ENCODE measurements at places on chromosomes 12 and 14.

GRCh38 chr14:90379106-90379505, 17.7 kb upstream of the CALM1 start:
- peaks cover 16% of the 10 kb centered on the region for H3K4me1 ChIP-seq
- no peaks in the 10 kb centered on the region for H3K27me3 ChIP-seq
- no peak overlapping the region for H3K27ac ChIP-seq
- DNase-seq = no peak
- no peak overlapping the region for H3K4me3 ChIP-seq
- no peaks in the 10 kb centered on the region for H3K36me3 ChIP-seq

DNA sequence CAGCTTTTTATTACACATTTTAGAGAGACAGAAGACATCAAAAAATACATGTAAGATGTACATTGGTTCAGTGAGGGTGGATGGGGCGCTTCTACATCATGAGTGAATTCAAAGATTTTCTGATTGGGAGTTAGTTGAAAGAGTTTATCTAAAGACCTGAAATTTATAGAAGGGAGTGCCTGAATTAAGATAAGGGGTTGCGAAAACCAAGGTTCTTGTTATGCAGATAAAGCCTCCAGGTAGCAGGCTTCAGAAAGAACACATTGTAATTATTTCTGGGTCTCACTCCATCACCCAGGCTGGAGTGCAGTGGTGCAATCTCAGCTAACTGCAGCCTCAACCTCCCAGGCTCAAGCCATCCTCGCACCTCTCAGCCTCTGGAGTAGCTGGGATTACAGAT, 26.2 kb upstream of the TMPO start:
- no peak for DNase-seq
- no peak overlapping the region for H3K27ac ChIP-seq
- no peak overlapping the region for H3K4me3 ChIP-seq
- no peaks in the 10 kb centered on the region for H3K36me3 ChIP-seq

- no peak overlapping the region for H3K4me3 ChIP-seq
- H3K4me1 ChIP-seq = no peaks in the 10 kb centered on the region
- no peaks in the 10 kb centered on the region for H3K27me3 ChIP-seq
- DNase-seq = no peak
- no peaks in the 10 kb centered on the region for H3K36me3 ChIP-seq
Measured at GRCh38 chr12:18632848-18633247, 105.0 kb downstream of the PLCZ1 start.

DNA sequence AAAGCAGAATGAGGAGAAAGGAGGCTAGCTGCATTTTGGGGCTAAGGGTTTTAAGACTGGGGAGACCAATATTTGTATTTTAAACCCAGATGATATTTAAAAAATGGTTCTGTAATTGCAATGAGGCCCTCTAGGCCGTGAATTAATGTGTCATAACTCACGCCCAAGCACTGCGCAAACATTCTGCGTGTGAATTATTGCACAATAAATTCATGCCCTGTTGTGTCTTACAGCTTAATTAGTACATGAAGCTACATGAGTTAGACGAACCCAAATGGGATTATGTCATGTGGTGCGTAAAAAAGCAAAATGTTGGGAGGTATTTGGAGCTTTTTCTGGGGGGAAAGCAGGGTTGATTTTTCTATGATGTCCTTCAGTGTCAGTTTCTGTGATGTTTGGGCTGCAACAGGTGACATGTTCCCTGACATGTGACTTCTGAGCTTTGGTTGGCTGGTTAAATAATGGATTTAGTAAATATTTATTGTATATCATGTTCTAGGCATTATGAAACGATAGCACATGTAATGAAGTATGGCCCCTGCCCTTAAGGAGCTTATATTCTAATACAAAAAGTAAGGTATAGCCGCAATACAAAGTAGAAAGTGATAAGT, 30.4 kb upstream of the CISTR start:
- peaks cover 37% of the 10 kb centered on the region for H3K27me3 ChIP-seq
- H3K36me3 ChIP-seq = no peaks in the 10 kb centered on the region
- no peak for DNase-seq

DNA sequence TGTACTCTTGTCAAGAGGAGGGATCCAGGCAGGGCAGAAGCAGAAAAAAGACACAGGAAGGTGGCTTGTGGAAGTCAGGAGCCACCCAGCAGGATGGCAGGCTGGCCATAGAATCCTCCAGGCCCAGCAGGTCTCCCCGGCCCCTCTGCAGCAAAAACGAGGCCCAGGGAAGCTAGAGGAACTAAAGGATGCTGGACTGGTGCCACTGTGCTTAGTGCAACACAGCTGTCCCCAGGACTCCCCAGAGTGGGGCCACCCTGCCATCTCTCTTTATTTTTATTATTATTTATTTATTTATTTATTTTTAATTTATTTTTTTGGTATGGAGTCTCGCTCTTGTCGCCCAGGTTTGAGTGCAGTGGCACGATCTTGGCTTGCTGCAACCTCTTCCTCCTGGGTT, 54.1 kb downstream of the PITPNM2 start:
- no peaks in the 10 kb centered on the region for H3K36me3 ChIP-seq
- H3K4me1 ChIP-seq = no peaks in the 10 kb centered on the region
- H3K27ac ChIP-seq = no peak overlapping the region
- no peaks in the 10 kb centered on the region for H3K27me3 ChIP-seq
- no peak for DNase-seq
- H3K4me3 ChIP-seq = no peak overlapping the region

- peaks cover 50% of the 10 kb centered on the region for H3K4me1 ChIP-seq
- peak overlapping the region; percentile 79 for H3K4me3 ChIP-seq
- H3K27me3 ChIP-seq = no peaks in the 10 kb centered on the region
- H3K27ac ChIP-seq = peak overlapping the region; percentile 88
Measured at GRCh38 chr14:68791902-68792677, 777 bp downstream of the ZFP36L1 start.

DNA sequence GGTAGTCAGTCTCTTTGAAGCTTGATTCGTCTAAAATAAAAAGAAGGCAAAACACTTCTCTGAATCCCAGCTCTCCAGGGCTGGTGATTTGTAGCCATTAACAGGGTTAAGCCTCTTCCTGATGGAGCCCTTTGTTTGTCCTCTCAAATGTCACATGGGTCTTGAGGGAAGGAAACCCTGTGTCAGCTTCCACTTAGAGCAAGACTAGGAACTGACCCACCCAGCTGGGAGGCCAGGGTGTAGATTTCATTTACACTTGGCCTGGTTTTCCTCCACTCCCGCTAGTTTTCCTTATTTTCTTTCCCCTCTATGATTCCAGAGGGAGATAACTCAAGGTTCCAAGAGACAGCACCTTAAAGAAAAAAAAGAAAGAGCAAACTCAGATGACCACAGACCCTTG, 230.5 kb upstream of the EGLN3 start:
- DNase-seq = no peak
- H3K36me3 ChIP-seq = no peaks in the 10 kb centered on the region
- H3K27ac ChIP-seq = no peak overlapping the region
- H3K4me1 ChIP-seq = no peaks in the 10 kb centered on the region
- H3K27me3 ChIP-seq = no peaks in the 10 kb centered on the region

GRCh38 chr12:107025671-107026070, 38.7 kb upstream of the MTERF2 start:
- H3K27me3 ChIP-seq = no peaks in the 10 kb centered on the region
- DNase-seq = no peak
- peaks cover 23% of the 10 kb centered on the region for H3K4me1 ChIP-seq
- no peak overlapping the region for H3K4me3 ChIP-seq

DNA sequence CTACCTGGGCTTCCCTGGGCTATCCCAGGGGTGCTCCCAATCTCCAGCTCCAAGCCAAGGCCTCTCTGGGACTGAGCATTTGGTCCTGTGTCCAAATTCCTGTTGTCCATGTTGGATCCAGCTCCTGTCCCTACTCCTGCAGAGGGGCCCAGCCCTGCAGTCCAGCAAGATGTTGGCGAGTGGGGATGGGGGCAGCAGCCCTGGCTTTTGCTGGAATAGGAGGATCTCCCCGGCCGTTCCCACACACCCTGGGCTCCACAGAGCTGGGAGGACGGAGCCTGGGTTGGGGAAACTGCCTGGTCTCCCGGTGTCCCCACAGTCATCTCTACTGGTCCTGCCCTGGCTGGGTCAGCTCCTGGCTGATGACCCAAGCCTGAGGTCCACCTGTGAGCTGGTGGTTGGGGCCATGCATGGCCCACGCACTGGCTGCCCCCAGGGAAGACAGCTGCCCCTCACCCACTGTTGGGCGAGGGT, 219.6 kb upstream of the C14orf180 start:
- DNase-seq = no peak
- H3K4me1 ChIP-seq = no peaks in the 10 kb centered on the region

DNA sequence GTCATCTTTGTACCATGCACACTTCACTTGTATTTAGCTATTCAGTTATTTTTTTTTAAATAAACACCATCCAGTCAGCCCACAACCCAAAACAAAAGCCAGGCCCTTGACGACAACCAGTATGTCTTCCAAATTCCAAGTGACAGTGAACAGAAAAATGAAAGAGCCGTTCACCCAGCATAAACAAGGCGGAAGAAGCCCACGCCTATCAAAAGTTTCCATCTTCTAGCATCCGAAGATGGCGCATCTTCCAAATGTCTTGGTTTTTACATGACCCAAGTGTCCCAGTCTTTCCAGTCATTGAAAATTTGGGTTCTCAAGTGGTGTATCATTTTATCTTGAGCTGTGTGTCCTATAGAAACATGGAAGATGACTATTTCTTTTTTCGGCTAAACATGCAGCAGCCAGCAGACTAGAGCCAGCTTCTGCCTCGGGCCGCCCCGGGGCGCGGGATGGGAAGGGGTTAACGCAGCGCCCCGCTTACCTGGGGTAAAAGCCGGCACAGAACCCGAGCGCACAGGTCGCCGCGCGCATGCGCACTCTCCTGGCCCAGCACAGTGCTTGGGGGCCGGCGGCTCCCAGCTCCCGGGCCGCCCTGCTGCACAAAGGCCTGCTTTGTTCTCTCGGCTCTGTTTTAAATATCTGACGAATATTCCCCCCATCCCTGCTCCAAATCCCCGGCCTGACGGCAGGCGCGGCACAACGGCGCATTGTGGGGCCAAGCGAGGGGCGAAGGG, 164.8 kb downstream of the ZFP36L1 start:
- no peak overlapping the region for H3K27ac ChIP-seq
- no peaks in the 10 kb centered on the region for H3K27me3 ChIP-seq
- no peak overlapping the region for H3K4me3 ChIP-seq

DNA sequence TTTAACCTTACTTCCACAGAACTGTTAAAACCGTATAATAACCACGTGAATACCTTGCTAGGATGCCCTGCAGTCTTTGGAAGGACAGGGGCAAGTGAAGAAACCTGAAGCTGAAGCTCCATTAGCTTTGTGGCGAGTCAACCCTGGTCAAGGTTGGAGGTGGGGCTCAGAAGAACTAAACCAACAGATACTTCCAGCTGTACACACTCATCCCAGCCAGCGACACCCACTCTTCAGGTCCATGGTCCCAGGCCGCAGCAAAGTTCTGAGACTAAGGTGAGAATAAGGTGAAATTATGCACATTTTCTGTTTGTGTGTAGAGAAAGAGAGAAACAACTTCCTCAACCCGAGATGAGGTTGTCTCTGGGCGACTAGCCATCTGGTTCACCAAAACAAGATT, 77.6 kb downstream of the NTF3 start:
- H3K4me1 ChIP-seq = no peaks in the 10 kb centered on the region
- H3K36me3 ChIP-seq = no peaks in the 10 kb centered on the region
- no peak for DNase-seq

DNA sequence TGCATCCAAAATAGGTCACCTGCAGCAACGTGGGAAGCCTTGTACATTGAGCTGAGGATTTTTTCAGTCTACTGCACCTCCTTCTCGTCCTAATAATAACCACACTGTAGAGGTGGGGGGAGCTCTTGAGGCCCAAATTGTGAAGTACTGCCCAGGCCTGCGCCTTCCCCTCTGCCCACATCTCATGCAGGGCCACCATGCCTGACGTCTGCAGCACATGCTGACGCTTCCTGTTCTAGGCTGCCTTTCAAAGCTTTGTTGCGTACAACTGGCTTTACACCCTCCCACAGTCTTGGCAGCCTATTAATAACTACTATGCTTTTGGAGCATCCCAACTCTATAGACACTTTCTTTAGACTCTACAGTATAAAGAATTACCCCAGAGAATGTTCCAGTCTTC, 26.5 kb upstream of the TTC7B start:
- H3K36me3 ChIP-seq = no peaks in the 10 kb centered on the region
- no peaks in the 10 kb centered on the region for H3K27me3 ChIP-seq
- H3K4me3 ChIP-seq = no peak overlapping the region

- no peak overlapping the region for H3K27ac ChIP-seq
- no peaks in the 10 kb centered on the region for H3K27me3 ChIP-seq
- H3K4me3 ChIP-seq = no peak overlapping the region
- DNase-seq = peak; percentile 84
- 0 out of 2 replicates have a peak, but pooled peaks cover 3% of the 10 kb centered on the region for H3K4me1 ChIP-seq
Measured at GRCh38 chr12:53352331-53353256, 16.4 kb upstream of the SP7 start.

DNA sequence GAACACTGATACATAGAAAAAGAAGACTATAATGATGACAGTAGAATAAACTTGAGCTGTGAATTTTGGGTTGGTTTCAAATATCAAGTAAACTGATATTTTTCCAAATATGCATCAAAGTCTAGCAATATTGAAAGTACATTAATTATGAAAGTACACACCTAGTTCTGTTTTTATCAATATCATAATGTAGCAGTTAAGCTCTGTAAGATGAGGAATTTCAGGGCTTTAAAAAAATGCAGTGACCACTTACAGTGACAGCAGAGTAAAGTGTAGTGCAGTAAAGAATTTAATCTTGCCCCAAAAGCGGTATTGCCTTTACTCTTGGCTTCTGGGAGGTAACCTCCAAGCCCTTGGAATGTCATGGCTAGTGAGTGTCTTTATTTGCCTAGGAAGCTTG, 102.9 kb upstream of the ABCD2 start:
- no peak overlapping the region for H3K27ac ChIP-seq
- no peaks in the 10 kb centered on the region for H3K4me1 ChIP-seq
- no peak for DNase-seq
- H3K4me3 ChIP-seq = no peak overlapping the region
- H3K36me3 ChIP-seq = no peaks in the 10 kb centered on the region

DNA sequence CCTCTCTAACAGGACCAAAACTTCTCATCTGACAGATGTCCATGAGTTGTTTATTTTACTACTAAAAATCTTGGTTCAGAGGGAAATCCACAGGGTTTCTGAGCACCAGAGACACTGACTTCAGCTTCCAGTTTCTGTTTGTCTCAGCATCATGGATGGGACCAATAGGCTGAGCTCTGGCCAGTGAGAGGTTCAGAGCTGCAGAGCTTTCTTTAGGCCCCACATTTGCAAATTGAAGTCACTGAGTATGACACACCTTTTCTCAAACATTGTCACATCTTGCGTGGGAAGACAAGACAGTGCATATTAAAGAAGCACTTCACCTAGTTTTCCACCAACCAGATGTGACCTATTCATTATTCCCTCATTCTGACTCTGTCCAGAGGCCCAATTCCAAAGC, 45.2 kb downstream of the RDH12 start:
- H3K27ac ChIP-seq = no peak overlapping the region
- H3K27me3 ChIP-seq = no peaks in the 10 kb centered on the region
- H3K4me1 ChIP-seq = no peaks in the 10 kb centered on the region
- DNase-seq = no peak
- H3K4me3 ChIP-seq = no peak overlapping the region

DNA sequence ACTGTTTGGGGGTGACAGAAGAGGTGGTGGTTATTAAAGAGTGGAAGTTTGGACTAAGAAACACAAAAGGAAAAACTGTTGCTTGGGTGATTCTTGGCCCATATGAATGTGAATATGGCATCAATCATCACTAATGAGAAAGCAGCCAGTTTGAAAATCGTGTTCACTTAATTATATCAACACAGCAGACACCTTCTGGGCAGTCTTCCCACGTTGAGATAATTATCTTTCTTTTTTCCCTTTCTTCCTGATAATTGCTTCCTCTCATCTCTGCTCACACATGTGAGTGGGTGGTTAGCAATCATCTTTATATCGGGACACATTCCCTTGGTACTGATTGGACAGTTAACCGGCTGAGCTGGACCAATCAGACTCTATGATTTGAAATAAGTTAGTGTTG, 539.7 kb downstream of the AACS start:
- no peak overlapping the region for H3K27ac ChIP-seq
- H3K4me3 ChIP-seq = no peak overlapping the region
- DNase-seq = no peak
- H3K27me3 ChIP-seq = no peaks in the 10 kb centered on the region
- H3K36me3 ChIP-seq = no peaks in the 10 kb centered on the region

Data from DND-41 (cell line).